Stimulated activated CD4-positive, alpha-beta T cell treated with anti-CD3 and anti-CD28 coated beads, Interleukin-15, amount 100 ng/mL, for 1 hour (primary cell): ENCODE measurements at places on chromosomes 2 and 18.

GRCh38 chr2:2332381-2332780 is 1.3 kb upstream of the MYT1L start:
- DNase-seq, result no peak

- DNase-seq, result no peak
These were observed 161.9 kb downstream of the SUCLG1 start for GRCh38 chr2:84297155-84297554.

DNA sequence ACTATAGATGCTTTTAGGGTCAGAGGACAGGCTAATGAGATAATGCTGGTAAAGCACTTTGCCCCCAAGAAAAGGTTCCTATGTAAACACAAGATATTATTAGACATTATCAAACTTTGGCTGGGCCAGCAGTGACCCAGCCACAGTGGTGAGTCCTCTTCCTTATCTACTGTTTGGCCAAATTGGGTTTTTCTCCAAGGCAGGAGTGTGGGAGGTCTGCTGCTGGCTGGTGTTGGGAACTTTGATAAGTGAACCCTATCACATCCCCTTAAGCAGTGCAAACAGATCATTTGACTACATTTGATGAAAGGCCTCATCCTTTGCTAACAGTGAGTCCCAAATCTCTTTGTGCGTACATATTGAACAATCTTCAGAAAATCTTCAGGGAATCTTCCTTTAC is 16.2 kb downstream of the FZD7 start:
- no peak for DNase-seq

DNA sequence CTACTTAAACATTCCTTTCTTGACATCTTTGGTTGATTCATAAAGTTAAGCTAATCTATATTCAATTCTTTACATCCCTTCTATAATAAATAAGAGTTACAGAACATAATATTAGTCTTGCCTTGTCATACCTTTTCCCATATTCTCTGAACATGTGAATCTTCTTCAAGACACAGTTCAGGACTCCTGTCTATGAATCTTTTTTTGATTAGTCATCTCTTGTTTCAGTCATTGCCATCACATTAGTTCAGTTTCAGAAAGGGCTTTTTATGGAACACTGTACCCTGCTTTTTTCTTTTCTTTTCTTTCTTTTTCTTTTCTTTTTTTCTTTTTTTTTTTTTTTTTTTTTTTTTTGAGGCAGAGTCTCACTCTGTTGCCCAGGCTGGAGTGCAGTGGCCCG is 181.2 kb downstream of the UBE2E3 start:
- DNase-seq, result no peak

GRCh38 chr2:19989342-19989666 is 601 bp downstream of the WDR35 start:
- no peak for DNase-seq

- DNase-seq, result no peak
These were observed 83.9 kb downstream of the FAM228A start for GRCh38 chr2:24258718-24259117.

GRCh38 chr2:1841903-1842791 is 97.8 kb upstream of the PXDN start:
- no peak for DNase-seq

DNA sequence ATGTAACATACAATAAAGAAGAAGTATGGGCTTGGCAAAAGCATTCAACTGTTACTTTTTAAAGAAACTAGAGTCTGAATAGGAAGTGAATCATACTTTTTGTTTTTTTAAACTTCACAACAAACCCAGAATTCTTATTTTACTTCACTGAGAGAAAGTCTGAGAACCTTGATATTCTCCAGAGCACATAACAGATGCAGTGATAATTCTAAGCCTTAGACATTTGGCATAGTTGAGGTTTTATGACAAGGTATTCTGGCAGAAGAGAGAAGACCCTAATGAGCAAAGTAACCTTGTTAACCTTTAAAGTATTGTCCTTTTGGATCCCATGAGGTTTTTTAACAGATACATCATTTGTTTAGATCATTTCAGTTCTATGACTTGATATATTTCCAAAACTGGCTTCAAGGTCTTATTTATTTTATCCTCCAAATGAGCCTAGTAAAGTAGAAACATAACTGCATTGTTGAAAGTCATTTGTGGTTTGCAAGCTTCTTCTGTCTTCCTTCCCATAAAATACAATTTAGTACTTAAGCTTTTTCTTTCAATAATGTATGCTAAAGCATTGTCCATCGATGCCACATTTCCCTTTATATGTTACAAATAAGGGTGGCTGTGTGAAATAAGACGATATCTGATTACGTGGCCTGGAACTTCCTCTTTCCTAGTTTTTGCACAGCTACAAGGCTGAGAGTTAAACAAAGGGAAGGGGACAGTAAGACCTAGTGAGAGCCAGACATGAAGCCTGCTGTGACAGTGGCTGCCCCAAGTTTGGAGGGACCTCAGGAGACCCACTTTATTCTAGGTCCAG is 86.1 kb upstream of the ITPRID2 start:
- DNase-seq, result no peak

GRCh38 chr2:27752551-27753237 is 18.8 kb upstream of the MRPL33 start:
- no peak for DNase-seq

GRCh38 chr18:50307738-50308470 is 20.4 kb upstream of the CXXC1 start:
- DNase-seq, result peak; percentile 74

- no peak for DNase-seq
These were observed 49.6 kb upstream of the RPL31 start for GRCh38 chr2:100952512-100952911.

- no peak for DNase-seq
These were observed 61.7 kb downstream of the MAP4K4 start for GRCh38 chr2:101759162-101759561.

- no peak for DNase-seq
These were observed 1631.3 kb downstream of the DPP10 start for GRCh38 chr2:116073731-116074130.

DNA sequence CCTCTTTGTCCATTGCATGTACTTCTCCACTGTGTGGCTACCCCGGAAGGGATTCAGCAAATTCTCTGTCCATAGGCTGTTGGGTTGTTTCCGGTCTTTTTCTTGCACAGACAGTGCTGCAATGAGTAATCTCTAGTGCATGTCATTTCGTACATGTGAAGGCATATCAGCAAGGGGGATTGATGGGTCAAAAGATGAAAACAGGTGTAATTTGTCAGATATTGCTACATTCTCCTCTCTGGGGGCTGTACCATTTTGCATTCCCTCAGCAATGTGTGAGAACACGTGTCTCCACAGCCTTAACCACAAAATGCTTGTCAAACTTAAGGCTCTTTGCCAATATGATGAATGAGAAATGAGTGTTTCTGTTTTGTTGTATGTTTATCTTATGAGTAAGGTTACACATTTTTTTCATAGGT is 60.5 kb downstream of the KLHL29 start:
- DNase-seq, result no peak

DNA sequence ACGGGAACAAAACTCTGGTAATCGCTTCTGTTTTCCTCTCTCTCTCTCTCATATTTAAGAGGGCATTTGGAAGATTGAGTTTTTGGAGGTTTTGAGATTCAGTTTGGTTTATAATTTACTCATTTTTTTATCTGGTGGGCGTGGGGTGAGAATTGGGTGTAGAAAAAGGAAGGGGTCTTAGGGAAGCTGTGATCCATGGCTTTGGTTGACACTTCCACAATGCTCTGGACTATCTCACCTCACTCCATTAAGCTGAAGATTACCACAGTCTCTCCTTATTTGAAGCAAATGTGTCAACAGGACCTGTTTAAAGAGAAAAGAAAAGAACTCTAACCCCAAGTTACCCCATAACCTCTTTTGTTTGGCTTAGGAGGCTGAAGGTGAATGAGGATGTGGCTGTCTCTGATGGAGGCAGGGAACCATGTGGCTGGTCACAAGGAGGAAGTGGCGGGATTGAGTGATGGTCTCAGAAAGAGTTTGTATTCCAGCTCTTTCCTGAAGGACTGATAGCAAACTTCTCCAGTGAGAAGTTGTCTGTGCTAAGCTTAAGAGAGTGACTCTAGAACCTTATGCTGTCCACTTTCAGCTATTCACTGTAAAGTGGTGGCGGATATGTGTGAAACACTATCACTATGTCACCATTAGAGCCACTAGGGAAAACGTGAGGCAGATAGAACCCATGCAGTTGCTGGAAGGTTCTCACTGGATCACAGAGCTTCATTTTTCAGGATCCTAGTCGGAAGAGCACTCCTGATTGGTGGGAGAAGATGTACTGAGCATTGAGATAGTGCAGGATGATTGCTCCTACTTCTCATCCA is 934 bp downstream of the ZNF804A start:
- no peak for DNase-seq

DNA sequence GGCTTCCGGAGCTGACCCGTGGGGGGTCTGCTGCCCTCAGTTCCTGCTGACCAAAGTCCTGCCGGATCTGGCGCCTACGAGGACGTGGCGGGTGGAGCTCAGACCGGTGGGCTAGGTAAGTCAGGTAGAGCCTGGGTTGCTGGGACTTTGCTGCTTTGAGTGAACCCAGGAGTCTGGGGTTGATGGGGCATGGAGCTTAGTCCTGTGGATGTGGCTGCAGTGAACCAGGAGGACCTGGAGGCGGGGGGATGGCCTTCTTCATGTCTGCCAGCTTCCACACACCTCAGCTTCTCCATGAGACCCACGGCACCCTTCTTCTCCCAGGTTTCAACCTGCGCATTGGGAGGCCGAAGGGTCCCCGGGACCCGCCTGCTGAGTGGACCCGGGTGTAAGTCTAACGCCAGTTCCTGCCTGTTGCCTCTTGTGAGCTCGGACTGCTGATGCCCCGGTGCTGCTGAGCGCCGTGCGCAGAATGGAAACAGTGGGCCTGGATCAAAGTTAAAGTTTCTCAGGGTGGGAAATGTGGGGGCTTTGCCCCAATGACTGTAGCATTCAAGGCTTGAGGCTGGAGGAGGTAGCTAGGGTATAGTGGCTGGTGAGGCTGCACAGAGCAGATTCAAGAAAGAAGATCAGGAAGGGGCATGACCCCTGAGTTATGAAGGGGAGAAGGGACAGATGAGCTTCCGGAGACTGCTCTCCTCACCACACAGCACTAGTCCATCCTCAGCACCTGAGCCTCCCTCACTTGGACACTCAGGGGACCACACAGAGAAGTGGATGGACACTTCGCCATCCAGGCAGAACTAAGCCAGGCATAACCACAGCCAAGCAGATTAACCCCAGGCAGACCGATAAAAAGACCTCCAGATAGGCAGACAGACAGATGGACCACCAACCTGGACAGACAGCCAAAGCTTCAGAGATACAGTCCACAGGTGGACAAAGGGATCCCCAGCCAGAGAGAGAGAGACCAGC is 17.3 kb downstream of the PTPN18 start:
- DNase-seq, result no peak

GRCh38 chr18:49555641-49556040 is 6.2 kb upstream of the LIPG start:
- DNase-seq, result no peak

DNA sequence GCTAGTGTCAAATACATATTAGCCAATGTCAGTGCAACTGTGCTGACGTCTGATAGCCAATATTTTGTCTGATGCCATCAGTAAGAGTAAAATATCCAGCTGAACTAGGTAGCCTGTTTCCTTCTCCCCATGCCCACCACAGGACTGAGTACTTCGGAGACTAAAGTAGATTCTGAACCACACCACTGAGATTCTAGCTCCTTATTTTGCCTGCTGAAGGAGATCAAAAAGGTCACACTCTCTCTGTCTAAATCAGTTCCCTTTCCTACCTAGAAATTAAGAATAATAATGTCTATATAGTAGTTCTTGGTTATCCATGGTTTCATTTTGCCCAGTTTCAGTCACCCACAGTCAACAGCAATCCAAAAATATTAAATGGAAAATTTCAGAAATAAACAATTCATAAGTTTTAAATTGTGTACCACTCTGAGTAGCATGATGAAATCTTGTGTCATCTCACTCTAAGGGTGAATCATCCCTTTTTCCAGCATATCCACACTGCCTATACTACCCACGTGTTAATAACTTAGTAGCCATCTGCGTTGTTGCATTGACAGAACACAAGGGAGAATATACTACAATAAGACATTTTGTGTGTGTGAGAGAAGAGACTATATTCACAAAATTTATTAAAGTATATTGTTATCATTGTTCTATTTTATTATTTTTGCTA is 1043.3 kb upstream of the PIK3C3 start:
- no peak for DNase-seq

DNA sequence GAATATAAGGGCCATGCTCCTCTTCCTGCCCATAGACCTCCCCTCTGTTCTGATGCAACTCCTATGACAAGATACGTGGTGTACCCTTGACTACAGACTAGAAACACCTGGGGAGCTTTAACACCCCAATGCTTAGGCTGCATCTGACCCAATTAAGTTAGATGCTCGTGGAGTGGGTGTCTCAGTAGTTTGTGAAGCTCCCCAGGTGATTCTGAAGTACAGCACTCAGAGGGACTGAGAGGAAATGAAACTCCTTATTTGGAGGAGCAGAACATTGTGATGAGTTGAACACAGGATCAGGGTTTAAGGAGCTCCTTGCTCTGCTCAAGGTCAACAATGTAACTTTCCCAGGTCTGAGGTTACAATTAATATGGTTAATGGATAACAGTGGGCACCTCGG is 80.3 kb upstream of the TTC39C start:
- no peak for DNase-seq

DNA sequence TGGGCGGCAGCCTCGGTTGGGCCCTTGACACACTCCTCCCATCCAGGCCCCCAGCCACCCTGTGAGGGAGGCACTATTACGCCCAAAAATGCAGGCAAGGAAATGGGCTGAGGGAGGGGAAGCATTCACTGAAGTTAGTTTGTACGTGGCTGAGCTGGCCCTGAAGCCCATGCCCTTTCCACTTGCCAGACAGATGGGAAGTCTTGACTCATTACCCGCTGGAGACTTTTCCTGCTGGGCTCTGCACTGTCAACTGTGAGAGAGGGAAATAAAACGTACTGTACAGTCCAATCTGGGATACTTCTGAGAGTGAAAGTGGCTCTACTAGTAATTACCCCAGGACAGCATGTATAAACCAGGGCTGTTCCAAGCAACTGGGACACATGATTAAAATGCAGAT is 125.9 kb downstream of the MSH2 start:
- DNase-seq, result no peak
